Stimulated activated CD4-positive, alpha-beta T cell treated with anti-CD3 and anti-CD28 coated beads, Interleukin-1b, Interleukin-23, amount 100 ng/mL, for 24 hours (primary cell): ENCODE measurements at places on chromosomes 12 and 14.

- DNase-seq, result no peak
These were observed 111.4 kb downstream of the ZFP36L1 start for GRCh38 chr14:68681256-68682011.

DNA sequence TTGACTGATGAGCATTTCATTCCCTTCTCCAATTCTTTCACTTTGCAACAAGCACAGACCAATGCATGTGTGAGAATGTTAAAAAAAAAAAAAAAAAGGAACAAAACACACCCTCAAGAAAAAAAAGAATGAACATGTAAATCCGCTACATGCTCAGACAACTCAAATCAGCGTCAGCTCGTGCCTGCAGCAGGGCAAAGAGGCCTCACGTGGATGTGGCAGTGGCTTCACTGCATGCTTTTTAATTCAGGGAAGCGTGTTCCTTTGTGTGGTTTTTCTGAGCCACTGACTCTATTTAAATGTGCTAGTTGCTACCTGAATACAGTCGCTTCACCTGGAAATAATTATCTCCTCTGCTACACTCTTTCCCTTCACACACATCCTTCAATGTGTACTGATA, 55.1 kb downstream of the PPP1R36 start:
- no peak for DNase-seq

DNA sequence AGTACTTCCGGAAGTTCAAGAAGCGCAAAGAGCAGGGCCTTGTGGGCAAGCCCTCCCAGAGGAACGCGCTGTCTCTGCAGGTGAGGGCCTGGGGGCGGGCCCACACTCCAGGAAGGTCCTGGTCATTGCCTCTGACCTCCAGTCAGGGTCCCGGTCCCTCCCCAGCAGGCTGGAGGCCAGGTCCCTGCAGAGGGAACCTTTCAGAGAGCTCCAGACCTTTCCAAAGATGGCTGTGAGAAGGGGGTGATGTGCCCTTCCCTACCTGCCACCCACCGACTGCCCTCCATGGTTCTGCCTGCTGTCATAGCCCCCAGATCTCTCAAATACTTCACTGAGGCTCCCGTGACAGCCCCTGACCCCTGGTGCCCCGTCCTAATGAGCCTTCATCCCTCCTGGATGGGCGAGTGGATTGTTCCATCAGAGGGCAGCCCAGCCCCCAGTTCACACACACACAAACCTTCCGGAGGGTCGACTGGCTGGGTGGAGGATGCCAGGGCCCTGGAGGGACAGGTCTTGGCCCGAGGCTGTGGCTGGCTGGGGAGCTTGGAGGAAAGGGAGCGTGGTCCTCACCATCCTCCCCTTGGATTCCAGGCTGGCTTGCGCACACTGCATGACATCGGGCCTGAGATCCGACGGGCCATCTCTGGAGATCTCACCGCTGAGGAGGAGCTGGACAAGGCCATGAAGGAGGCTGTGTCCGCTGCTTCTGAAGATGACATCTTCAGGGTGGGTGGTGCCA, 117.5 kb upstream of the FKBP4 start:
- DNase-seq, result no peak

- no peak for DNase-seq
These were observed 39.9 kb downstream of the TMTC1 start for GRCh38 chr12:29743801-29744200.

- no peak for DNase-seq
These were observed 116.0 kb upstream of the RTL1 start for GRCh38 chr14:101019541-101019940.

DNA sequence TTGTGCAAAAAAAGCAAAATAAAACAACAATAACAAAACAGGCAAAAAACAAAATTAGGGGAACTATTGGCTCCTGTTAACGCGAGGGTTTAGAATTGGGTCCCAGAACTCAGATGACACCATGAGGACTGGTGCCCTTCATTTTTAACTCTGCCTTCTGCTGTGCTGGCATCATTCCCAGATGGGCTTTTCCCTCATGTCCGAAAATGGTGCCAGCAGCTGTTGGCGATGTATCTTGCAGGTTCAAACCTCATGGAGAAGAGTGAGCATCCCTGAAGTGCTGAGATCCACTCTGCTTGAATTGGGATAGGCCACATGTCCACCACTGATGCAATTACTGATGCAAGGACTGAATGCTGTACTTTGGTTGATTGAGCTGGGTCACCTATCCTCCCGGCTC, 61.1 kb downstream of the MYRFL start:
- no peak for DNase-seq

GRCh38 chr12:3101309-3102024, 24.3 kb downstream of the TSPAN9 start:
- DNase-seq, result no peak

DNA sequence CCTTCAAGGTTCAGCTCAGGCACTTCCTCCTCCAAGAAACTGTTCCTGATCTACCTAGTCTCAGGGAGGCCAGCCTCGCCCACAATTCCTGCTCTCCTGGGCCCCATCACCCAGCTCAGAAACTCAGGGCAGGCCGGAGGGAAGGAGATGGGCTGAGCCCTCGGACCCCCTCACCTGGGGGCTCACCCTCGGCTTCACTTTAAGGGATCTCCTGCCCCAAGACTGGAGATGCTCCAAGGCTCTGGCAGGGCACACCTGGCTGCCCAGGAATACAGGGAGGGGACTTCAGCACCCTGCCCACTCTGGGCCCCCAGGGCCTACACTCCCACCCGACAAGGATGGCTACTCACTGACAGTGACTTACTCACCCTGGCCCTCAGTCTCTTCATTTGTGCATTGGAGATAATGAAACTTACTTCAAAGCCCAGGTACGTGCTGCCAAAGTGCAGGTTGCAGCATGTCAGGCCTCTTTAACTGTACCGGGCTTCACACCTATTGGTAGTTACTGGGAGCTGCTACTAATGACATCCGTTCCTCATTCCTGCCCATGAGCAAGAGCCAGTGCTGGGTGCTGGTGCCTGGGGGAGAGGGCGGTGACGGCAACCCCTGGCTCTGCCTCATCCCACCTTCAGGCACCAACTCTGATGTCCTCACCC, 21.0 kb upstream of the PPP1R13B start:
- DNase-seq, result no peak

- DNase-seq, result no peak
These were observed 449 bp upstream of the GLT8D2 start for GRCh38 chr12:104050436-104050835.

DNA sequence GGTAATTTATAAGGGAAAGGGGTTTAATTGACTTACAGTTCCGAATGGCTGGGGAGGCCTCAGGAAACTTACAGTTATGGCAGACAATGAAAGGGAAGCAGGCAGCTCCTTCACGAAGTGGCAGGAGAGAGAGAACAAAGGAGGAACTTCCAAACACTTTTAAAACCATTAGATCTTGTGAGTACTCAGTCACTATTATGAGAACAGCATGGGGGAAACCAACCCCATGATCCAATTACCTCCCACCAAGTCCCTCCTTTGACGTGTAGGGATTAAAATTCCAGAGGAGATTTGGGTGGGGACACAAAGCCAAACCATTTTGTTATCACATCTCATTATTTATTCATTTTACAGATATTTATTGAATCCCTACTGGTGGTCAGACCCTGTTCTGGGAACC, 822.8 kb downstream of the GALC start:
- no peak for DNase-seq

DNA sequence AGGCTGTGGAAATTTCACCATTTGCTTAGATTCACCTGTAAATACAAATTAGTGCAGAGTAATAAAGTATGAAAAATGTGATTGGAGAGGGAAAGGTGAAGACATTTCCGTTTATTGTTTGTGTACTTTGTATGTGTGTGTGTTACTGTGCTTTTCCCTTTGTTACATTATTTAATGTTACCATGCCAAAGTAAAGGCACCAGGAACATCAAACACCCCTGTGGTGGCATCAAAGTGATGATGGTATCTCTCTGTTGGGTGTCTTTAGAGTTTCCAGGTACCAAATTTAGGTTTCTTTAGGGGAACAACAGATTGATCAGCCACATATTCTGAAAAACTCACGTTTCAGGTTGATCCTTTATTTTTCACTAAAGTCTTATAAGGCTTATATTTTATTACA, 189.0 kb upstream of the FBXO33 start:
- no peak for DNase-seq

DNA sequence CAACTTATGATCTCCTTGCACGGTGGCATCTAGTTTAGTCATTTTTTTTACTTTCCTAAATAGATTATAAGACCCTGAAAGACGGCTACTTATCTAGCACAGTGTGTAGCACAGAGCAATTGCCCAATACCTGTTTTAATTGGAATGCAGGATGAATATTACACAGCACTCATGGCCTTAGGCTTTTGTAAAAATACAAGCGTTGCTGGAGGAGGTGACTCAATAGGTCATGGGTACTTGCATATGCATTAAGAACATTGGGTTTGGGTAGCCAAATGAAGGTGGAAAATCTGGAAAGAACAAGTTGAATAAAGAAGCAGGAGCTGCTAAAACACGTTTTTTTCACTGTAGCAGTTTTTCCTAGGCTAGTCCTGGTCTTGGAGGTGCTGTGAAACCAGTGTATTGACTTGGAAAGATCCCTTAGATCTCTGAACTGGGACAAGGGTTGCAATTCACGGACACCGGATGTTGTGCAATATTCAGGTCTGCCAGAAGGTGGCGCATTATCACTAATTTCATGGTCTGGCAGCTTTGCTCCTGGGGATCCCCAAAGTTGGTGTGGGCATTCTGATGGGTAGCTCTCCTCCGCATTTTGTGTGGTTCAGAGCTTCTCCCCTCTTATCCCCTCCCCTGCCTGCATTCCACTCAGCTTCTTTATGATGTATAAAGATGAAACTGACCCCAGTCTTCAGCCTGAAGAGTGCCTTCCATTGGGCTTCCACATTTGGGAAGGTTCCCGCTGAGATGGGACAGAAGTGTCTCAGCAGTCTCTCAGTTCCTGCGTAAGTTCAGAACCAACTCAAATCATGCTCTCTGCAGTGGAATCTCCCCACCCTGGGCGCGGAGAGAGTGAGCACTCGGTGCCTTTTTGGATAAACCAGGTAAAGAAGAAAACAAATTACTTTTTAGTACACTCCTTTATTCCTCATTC, 278.3 kb downstream of the NRXN3 start:
- DNase-seq, result no peak

DNA sequence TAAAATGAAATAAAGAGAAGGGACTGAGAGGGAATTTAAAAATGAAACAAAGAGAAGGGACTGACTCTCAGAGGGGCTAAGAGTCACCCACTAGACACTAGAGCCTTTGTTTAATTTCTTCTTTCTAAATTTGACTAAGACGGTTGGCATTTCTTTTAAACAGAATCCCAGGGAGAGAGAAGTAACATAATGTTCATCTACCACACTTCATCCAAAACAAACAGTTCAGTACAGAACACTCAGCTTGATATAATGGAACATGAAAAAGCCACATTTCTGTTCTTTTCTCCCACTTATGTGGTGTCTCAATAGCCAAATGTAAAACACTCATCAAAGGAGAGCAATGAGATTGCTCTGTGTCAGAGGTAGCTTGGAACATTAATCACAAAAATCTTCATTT, 10.1 kb upstream of the NT5DC3 start:
- no peak for DNase-seq
